ENCODE measurements at places on chromosomes 16 and 17. TPM values are rescaled to one million over a fixed set of nuclear protein-coding genes. Genes with fewer than 3 reads are reported as not detected.

DNA sequence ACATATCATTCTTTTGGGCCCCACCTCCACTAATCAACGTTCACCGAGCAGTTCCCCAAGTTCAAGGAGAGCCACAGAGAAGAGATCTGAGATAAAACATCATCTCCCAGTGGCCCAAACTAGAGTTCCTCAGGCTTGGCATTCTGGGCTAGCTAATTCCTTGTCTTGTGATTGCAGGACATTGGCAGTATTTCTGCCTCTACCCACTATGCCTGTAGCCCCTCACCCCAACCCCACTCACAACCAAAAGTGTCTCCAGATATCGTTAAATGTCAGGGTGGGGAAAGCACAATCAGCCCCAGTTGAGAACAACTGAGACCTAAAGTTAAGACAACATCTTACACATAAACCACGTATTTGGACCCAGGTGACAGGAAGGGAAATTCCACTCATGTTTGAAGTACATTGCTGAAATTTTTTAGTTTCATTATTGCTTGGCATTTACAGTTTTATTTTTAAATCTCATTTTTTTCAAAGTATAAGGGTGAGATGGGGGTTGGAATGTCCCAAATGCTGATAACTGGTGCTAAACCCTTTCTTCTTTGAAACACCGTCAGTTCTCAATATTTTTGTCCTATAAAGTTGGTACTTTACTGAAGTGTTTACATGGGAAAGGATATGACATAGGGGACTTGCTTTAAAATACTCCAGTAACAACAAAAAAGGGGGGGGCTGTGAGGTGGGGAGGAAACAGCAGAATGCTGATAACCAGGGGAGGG is 13.6 kb downstream of the ZC3H7A start:
- no peak for DNase-seq

- DNase-seq, result no peak
These were observed 85.0 kb upstream of the ZNF750 start for GRCh38 chr17:82924812-82925211.

DNA sequence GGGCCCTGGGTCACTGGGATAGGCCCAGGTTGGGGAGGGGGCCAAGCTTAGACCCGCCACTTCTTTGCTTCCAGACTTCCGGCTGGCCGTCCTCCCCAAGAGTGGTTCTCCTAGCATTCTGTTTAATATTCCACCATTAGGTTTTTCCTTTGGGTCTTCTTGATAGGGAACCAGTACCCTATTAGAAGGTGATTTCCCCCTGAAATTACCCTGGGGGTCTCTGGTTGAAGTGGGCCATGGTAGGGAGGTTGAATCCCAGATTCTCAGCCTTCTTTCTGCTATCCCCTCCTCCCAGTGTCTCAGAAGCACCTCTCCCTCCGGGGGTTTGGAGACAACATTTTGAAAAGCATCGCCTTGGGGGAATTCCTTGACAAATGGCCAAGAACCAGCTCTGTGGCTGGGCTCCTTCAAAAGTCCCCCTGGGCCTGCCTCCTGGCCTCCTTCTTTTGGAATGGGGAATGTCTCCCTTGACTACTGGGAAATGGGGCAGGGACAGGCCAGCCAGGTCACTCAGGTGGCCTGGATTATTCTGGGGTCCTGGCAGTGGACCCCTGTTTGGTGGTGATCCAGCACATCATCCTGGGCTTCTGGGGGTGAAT is 5.7 kb downstream of the LASP1 start:
- no peak for DNase-seq

GRCh38 chr16:24755201-24755874 is 25.9 kb downstream of the TNRC6A start:
- no peak for DNase-seq

Gene SLC52A1
- total RNA-seq, result 2.5 TPM

Gene ATP1B2
- total RNA-seq, result 10.0 TPM

Gene ITGB4
- total RNA-seq, result 303 TPM

Gene ARHGDIG
- total RNA-seq, result not detected

Data from ureter (tissue), 1 donor.